Activated naive CD4-positive, alpha-beta T cell (primary cell): ENCODE measurements at places on chromosomes 2 and 18.

DNA sequence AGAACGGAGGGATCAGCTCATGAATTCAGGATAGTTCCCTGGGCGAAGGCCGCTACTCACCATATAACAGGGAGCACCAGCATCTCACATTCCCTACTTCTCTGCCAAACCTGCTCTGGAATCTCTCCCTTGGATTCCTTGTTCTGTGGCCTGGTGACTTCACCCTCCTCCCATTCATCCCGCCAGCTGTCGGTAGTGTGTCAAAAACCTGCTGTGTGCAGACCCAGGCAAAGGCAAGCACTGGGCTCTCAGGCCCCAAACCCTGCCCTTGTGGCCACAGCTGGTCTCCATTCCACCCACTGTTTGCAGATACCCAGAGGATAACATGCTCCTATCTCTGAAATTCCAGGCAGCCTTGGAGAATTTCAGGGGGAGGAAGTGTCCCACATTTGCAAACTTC, 151.6 kb downstream of the CAPN13 start:
- DNase-seq, result no peak

- no peak for DNase-seq
Observed at GRCh38 chr2:174972924-174973323, 32.3 kb downstream of the CHN1 start.

- DNase-seq, result no peak
Observed at GRCh38 chr18:50582500-50582899, 22.6 kb downstream of the MAPK4 start.

GRCh38 chr18:73366713-73367112, 498.9 kb upstream of the NETO1 start:
- DNase-seq, result no peak

GRCh38 chr2:41941831-41942230, 106.0 kb upstream of the PKDCC start:
- no peak for DNase-seq

- DNase-seq, result no peak
Observed at GRCh38 chr2:123438251-123438650, 586.8 kb upstream of the CNTNAP5 start.

GRCh38 chr18:57916684-57917083, 113.6 kb upstream of the ATP8B1 start:
- DNase-seq, result no peak

DNA sequence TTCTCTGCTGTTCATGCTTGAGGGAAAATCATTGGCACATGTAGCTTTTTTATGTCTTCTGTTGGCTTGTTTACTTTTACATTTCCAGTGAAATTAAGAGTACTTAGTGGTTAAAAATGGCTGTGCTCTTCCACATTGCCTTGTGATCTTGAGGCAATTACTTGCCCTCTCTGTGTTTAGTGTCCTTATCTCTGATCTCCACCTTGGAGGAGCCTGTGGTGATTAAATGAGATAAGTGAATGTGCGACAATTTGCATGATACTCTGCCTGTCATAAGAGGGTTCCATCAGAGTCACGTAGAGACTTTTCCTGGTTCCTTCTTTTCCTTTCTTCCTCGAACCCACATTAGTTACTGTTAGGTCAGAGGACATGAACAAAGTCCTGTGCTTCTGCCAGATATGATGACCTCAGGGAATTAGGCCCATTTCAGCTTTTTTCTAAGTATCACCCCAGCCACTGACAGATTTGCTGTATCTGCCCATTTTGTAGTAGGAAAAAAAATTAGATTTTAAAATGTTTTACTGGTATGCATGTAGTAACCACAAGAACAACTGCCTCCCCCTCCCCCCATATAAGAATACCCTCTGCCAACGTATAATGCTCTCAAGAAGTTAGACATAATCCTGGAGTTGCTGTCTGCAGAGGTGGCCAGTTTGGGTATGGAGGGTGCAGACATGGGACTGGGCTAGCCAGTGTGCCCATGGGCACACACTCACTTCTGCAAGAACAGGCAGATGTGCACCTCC, 51.9 kb downstream of the TET3 start:
- no peak for DNase-seq

DNA sequence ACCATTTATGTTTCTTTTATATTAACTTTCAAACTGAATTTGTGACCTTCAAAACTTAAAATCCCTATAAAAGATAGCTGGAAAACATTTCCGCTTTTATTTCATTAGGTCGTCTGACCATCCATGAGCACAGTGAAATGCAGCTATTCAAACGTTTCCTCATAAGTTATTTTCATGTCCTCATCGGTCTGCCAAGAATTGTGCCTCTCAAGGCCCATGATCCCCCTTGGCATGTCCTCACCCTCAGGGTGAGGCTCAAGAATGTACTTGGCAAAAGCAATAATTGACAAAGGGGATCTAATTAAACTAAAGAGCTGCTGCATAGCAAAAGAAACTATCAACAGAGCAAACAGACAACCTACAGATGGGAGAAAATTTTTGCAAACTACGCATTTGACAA, 12.4 kb downstream of the SLC66A2 start:
- no peak for DNase-seq

DNA sequence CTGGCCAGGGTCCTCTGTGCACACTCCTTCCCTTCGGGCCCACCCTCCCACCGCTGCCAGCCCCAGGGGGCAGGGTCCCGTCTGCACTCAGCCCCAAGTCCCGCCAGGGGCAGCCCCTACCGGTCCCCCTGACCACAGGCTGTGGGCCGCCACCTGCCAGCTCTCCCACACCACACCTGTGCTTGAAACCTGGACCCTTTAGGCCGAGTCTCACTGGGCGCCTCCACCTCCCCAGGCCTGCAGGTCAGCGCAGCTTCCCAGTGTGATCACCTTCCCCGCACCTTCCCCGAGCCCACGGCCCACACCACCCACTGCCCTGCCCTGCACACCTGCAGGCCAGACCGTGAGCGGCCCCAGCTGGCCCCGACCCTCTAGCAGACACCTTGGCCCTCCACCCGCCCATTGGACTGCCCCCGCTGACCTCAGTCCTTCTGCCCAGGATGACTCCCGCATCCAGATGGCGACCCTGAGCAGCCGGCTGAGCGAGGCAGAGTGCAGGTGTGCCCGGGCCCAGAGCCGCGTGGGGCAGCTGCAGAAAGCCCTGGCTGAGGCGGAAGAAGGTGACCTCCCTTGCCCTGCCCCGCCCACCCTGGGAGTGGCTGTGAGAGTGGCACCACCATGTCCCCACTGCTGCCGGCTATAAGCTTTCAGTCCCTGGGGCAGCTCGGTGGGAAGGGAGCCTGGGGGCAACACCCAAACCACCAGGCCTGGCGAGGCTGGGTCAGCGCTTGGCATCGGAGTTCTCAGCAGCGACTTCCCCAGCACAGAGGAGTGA, 31.3 kb upstream of the SNED1 start:
- no peak for DNase-seq

DNA sequence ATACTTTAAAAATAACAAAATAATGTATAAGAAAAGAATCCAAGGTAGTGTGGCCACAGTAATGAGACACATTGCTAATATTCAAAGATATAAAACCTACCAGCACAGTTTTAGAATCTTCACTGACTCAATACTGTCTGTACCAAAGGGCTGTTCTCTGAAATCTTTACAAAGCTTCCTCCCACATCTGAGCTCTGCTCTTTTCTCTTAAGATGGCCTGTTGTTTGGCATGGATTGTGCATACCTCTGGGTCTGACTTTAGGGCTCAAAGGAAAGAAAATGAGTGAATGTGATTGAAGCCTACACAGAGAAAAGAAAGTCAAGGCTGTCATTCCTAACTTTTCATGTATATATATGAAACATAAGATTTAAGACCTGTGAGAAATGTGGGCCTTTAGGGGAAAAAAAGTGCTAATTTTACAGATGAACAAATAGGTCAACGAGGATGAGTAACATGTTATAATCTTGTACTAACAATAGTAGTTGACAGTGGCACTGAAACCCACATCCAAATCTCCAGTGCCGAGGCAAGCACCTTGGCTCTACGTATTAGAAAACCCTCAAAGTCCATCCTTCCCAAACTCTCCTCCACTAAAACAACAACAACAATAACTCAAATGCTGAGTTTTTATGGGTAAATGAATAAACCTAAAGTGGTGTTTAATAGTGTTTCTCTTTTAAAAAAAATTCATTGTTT, 114.2 kb downstream of the ZNF521 start:
- DNase-seq, result no peak
